Caki2 (cell line): ENCODE measurements at places on chromosomes 3 and 15.

- DNase-seq = no peak
Measured at GRCh38 chr3:38543586-38543985, 47.4 kb downstream of the EXOG start.

DNA sequence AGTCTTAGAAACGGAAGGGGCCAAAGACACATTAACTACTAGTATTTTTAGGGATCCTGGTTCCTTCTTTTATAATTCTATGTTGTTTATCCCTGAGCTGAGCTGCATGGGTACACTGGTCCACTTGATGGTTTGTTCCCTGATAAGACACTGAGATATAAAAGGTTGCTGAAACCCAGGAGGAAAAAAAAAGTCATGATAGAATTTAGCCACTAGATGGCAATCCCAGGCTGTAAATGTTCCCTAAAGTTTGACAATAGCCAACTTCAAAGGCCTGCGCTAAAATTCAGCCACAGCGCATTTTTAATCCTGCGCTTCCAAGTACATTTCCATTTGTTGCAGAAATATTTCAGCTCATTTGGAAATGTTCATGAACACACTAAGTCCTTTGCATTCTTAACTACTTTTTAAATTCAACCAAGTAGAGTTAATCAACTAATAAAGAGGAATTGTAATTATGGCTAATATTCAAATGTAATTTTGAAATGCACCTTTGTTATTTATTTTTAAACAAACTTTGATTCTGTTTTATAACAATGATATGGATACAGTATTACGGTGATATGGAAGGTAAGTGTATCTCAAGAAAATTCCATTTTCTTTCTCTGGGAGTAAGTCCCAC, 249.3 kb upstream of the FEZF2 start:
- no peak for DNase-seq

DNA sequence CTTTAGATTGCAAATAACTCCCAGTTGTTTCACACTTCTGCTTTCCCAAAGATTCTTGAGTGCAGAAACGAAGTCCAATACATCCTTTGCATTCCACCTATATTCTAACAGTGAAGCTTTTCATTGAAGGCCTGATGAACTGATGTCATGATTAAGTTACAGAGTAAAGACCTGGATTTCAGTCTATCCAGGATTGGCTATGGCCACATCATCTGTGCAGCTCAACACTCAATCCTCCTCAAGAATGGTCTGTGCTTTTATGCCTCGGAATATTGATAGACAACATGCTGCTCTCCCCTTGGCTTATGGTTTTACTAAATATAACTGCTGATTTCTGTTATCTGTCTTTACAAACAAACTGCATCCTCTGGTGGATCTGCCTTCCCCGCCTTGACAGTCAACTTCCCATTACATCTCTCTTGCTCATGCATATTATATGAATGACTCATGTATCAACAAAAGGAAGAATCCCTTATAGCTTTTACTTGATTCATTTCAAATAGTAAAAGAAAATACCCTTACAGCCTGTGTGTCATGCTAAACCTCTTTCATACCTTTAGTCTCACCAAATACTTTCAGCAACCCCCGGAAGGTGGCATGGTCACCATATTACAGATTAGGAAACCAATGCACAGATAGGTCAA, 59.5 kb downstream of the SCN11A start:
- peak; percentile 23 for DNase-seq

GRCh38 chr3:36166477-36166876, 213.8 kb upstream of the STAC start:
- peak; percentile 56 for DNase-seq

DNA sequence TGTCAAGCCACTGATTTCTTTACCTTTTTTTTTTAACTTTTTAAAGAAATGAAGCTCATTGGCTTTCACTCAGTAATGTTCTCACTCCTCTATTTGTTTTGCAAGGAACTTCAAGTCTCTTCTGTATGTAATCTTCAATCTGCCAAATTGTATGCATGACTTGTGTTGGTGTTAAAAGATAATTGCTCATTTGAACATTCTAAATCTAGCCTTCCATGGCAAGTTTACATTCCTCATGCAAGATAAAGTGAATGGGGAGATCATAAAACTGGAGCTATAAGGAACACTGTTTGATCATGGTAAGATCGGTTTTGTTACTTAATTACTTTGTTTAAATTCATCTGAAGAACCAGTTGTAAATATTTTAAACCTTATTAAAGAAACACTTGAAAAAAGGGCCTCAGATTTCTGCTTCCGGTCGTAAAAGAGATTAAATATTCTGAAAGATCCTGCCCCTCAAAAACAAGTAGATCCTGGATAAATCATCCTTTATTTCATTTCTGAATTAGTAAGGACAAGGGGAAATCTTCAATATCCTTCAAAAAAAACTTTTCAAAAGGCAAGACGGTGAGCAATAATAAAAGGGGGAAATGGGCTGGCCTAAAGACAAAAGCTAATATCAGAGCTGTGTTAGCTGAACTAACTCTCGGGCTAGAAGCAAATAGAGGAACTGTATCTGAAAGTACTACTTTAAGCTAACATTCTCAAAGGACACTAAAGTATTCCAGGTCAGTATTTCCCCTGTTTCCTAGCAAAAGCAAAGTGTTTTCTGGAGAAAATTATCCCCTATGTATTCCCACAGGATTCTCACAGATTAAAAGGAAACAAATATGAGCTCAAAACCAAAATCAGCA, 107.0 kb upstream of the ATP11B start:
- DNase-seq = no peak

DNA sequence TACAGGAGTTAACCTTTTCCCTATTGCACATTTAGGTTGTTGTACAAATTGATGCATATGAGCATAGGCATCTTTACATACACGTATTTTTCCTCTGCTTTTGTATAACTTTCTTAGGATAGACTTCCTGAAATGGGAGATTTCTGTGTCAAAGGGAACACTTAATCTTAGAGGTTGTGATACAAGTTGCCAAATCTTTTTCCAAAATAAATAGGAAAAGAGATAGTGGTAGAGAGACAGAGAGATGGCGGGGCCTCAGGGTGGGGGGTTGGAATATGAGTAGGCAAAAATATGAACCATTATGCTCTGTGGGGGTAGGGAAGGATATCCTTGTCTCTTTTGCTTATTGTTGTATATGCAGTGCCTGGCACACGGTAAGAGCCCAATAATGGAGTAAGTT, 70.7 kb upstream of the UBE2E1 start:
- DNase-seq = no peak

GRCh38 chr3:73473898-73474416, 150.8 kb downstream of the PDZRN3 start:
- no peak for DNase-seq

GRCh38 chr3:107366766-107367165, 10.5 kb upstream of the CCDC54 start:
- no peak for DNase-seq

DNA sequence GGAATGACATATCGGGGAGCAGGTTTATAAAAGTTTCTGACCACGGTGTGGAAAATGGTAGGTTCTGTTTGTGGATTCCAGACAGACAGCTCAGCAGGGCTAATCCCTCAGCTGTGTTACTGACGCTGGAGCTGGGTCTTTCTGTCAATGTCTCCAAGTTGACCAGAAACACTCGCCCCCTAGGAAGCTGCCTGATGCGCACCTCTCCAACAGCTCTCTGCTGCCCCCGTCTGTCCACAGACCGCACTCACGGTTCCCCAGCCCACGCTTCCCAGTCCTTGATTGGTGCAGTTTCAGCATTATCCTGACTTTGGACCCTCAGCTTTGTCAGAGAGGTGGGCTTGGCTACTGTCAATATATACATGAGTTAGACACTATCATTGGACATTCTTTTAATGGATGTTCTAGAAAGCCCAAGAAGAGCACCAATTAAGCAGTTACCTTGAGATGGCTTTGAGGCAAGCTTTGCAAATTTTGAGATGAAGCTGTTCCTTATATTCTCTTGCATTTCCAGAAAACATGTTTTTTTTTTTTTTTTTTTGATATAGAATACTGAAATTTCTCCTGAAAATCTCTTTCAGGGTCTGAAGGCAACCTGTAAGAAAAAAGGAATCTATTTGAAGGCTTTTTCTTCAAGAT, 98.9 kb upstream of the TBC1D5 start:
- peak; percentile 30 for DNase-seq

DNA sequence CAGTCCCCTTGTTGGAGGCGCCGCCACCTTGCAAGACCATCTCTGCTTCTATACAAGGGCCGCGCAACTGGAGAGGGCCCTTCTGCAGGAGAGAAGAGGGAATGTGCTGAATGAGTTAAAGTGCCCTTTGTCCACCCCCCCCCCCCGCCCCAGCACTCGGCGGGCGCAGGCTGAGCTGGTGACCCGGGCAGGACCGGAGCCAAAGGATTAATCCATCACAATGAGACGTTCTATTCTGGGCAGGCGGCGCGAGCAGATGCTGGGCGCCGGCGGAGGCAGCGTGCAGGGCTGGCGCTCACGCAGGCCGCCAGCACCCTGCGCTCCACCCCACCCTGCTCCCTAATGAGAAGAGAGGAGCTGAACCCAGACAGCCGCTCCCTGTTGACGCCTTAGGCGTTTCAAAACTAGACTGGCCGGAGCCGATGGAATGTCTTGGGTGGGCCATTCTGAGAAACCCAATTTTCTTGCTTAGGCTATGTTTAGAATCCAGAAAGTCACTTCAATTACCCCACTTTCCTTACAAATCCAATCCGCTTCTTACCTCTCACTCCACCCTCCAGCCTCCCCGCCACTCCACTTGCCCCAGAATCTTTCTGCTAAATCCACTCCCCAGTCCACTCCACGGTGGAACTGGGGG, 32.9 kb downstream of the GJD2 start:
- DNase-seq = no peak

GRCh38 chr3:127217596-127218453, 24.9 kb downstream of the PRR23E start:
- no peak for DNase-seq

DNA sequence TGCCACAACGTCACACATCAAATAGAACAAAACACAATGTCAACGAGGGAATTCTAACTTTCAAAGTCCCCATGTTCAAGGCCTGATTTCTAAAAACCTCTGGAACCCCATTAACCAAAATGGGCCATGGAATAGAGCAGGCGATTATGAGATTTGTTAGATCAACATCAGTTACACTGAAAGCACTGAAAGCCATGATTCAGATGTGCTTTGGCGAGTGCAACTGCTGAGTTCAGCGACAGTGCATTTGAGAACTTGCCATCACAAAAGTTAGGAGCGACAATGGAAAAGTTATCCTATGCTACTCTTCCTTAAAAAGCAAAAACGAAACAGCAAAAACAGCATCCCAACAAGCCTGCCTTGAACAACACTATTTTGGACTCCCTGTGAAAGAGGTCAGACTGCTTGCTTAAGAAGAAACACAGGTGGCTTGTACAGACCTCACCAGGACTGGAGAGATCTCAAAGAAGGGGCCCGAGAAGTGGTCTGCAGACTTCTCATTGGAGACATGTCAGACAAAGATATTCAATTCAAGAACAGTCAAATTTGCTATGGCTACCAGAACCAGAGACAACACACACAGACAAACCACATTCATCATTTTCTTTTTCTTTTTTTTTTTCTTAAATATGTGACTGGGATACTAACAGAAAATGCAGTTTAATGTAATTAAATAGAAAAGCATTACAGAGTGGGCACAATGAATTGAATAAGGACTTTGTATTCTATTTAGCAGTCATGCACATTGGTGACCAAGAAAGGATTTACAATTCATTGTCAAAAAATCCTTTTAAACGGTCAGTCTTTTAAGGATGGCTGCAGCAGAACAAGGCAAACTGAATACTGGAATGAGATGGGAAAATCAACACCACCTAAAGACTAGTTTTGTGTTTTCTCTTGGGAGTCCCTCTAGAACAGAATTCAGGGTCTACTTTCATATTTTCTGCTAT, 20.9 kb downstream of the UQCC5 start:
- DNase-seq = no peak

- no peak for DNase-seq
Measured at GRCh38 chr3:150069633-150070032, 98.9 kb upstream of the PFN2 start.

DNA sequence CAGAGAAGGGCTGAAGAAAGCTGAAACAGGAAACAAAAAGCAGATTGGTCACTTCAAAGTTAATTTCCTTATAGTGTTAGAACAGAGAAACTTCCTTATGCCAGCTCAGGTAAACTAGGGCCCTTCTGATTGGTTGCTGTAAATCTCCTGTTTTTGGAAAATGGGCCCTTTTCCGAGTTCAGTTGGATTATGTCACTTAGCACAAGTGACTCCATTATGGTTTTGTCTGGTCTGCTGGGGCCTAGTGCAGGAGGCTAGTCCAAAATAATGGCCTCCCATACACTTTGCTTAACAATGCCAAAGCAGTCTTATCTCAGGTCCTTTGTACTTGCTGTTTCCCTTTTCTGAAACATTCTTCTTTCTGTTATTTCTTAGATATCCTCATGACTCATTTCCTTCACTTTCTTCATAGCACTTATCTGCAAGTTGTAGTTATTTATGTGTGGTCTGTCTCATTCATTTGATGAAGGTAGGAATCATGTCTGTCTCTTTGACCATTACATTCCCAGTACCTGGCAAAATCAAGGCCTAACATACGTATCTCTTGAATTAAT, 7.7 kb upstream of the DCP1A start:
- no peak for DNase-seq

DNA sequence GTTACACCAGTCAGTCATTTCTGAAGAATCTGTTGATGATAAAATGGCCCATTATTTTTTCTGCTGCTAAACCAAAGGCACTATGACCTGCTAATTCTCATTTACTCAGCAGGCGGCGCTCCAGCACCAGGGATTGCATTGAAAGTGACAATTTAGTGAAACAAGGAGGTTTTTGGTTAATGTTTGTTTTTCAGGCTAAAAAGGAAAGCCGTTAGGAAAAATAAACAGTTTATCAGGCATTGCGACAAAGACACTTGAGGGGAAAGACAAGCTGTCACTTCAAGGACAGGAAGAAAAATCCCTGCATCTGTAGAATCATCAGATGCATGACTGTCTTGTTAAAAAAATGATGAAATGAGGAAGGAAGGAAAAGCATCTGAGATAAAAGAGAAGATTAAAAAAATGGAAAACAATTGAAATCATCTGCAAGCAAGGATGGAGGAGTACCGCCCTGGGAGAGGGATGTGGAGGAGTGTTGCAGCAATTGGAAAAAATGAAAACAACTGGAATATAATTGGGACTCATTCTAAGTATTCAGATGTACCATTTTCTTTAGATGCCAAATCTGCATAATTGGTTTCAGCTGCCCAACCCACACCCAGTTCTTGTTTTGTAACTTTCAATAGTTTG, 54.0 kb downstream of the NR1D2 start:
- peak; percentile 66 for DNase-seq

DNA sequence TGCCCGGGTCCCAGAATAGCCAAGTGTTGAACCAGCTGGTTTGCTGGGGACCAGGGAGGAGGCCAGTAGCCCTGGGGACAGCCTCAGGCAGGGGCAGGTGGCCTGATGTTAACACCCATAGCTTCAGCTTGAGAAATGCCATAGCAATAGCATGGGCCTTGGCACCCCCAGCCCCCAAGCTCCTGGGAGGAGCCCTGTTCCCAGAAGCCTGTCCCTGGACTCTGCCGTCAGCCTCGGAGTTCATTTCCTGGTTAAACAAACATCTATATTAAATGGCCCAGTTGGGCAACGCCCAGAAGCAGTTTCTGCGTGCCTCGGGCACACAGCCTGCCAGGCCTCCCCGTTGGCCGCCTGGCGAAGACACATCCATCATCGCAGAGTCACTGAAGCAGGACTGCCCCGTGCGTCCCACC, 58.2 kb downstream of the FGD5 start:
- peak; percentile 61 for DNase-seq

GRCh38 chr3:149967086-149967685, 3.5 kb downstream of the PFN2 start:
- DNase-seq = peak; percentile 46

- DNase-seq = no peak
Measured at GRCh38 chr15:37057256-37057655, 43.1 kb downstream of the MEIS2 start.
